ENCODE measurements at places on chromosomes 4 and X.

- DNase-seq = no peak
Measured at GRCh38 chr4:83536362-83537272, 709 bp downstream of the GPAT3 start.

- DNase-seq = no peak
Measured at GRCh38 chrX:9464435-9465371, at the start of gene TBL1X. Gene TBL1X (plus strand): TSS chrX:9465058. CDS start chrX:9653587, 188,529 bp downstream.

GRCh38 chrX:109312757-109313156, 169.1 kb downstream of the GUCY2F start:
- DNase-seq = no peak

DNA sequence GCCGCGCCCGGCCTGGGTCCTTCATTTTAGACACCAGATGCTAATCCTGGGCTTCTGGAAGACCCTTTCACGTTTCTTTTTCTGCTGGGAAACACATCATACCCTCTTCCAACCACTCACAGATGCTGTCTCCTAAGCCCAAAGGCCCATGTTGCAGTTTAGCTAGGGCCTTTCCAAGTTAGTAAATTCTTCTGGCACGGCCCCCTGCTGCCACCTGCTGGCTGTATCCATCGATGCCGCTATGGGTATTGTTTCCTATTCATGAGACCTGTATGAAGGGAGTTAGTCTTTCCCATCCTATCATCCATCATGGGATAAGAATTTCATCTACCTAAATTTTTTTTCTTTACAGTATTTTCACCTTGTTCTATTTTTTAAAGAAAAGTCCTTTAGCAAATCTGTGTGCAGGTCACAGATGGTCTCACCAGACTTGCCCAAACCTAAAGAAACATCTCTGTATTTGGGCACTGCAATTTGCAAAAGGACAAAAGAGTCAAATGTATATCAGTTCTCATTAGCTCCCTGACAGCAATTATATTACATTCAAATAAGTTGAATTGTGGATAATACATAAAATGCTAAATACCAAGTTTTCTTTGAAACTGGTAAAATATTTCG, 37.8 kb upstream of the SLC9A7 start:
- peak; percentile 51 for DNase-seq

GRCh38 chr4:2914256-2915126, 48.7 kb downstream of the NOP14 start:
- no peak for DNase-seq

- peak; percentile 37 for DNase-seq
Measured at GRCh38 chrX:276581-277201, 4.5 kb upstream of the PLCXD1 start.

GRCh38 chr4:20538905-20539304, 161.4 kb upstream of the PACRGL start:
- no peak for DNase-seq

GRCh38 chr4:72899214-72899613, 170.3 kb downstream of the COX18 start:
- peak; percentile 54 for DNase-seq

GRCh38 chr4:185576962-185577950, 41.9 kb upstream of the PDLIM3 start:
- DNase-seq = peak; percentile 84

GRCh38 chr4:3481113-3481531, 18.0 kb downstream of the DOK7 start:
- no peak for DNase-seq

DNA sequence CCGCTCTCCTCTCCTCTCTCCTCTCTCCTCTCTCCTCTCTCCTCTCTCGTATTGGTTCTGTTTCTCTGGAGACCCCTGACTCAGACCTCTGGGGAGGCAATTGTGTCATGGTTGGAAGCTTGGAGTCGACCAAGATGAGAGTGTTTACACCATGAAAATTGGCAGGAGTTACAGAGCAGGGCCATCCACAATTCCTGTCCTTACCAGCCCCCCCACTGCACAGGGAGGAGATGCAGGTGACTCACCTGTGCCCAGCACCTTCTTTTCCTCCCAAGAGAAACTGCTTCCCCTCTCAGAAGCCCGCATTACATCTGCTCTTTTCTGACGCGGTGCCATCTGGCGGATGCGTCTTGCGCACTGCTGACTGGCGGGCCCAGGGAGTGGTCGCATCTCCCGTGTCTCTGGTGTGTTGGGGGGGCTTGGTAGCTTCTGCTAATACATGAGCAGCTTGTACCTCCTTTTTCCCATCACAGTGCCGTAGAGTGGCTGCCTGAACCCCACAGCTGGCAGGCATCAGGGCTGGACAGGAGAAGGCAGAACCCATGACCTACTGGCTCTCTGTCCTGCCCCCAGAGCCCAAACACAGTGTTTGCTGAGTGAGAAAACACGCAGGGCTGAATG, 31.4 kb upstream of the GPR78 start:
- DNase-seq = no peak

GRCh38 chrX:134931550-134931949, 59.2 kb upstream of the SMIM10 start:
- peak; percentile 34 for DNase-seq
